Osteoblast (primary cell): ENCODE measurements at places on chromosomes 4 and X. TPM values are rescaled to one million over a fixed set of nuclear protein-coding genes. Genes with fewer than 3 reads are reported as not detected.

- H3K4me3 ChIP-seq = no peak overlapping the region
Observed at GRCh38 chr4:156615066-156615531, 356.5 kb downstream of the PDGFC start.

Gene GALNTL6
- total RNA-seq = under 0.01 TPM in 1 of 2 replicates, not detected in the other

DNA sequence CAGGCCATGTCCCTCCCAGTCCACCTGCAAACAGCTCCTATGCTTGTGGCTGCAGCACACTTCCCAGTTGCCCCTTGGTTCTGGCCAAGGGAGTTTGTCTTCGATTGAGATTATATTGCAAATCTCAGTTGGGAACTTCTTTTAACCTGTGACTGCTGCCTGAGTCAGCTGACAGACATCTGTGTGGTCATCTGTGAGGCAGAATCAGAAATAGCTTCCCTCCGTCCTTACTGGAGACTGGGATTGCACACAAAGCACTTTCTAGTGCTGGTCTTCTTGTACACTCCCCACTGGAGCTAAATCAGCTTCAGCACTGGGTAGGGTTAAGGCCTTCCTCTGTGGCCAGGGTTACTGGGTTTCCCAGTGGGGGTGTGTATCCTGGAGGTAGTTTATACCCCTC, 34.3 kb downstream of the ZNF330 start:
- no peak overlapping the region for H3K4me3 ChIP-seq
- no peaks in the 10 kb centered on the region for H3K36me3 ChIP-seq
- no peak overlapping the region for H3K27ac ChIP-seq
- no peaks in the 10 kb centered on the region for H3K4me1 ChIP-seq
- no peak for DNase-seq
- H3K27me3 ChIP-seq = no peaks in the 10 kb centered on the region

- H3K36me3 ChIP-seq = no peaks in the 10 kb centered on the region
- H3K27ac ChIP-seq = no peak overlapping the region
- H3K4me3 ChIP-seq = no peak overlapping the region
- no peaks in the 10 kb centered on the region for H3K27me3 ChIP-seq
Observed at GRCh38 chrX:4642114-4642513, 928.7 kb upstream of the PRKX start.

GRCh38 chrX:47577424-47577823, 4.8 kb upstream of the TIMP1 start:
- no peaks in the 10 kb centered on the region for H3K27me3 ChIP-seq
- H3K36me3 ChIP-seq = peaks cover under 1% of the 10 kb centered on the region
- H3K4me3 ChIP-seq = no peak overlapping the region

GRCh38 chr4:185020293-185020808, 2.1 kb downstream of the HELT start:
- H3K4me1 ChIP-seq = no peaks in the 10 kb centered on the region
- no peak for DNase-seq
- H3K27me3 ChIP-seq = peaks cover 79% of the 10 kb centered on the region
- no peak overlapping the region for H3K27ac ChIP-seq

DNA sequence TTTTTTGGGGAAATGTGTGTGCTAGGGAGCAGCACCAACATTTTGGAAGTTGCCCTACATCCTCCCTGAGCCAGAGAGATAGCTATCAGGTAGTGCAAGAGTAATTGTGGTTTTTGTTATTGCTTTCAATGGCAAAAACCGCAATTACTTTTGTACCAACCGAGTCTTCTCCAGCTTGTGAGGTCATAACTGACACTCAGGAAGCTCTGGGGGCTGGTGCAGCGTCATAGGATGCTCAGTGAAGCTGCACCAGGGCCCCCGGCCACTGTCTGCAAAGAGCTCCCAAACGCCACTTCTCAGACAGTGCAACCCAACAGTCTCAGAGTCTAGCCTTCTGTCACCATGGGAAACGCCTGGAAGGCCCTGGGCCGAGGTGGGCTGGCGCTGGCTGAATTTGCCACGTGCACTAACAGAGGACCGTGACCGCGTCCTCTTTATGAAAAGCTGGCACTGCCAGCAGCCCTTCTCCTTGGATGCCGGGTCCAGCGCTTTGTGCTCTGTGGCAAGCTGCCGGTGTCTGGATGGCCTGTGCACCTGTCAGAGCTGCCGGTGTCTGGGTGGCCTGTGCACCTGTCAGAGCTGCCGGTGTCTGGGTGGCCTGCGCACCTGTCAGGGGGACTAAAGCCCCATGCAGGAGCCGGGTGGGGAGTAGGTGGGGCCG, 19.4 kb downstream of the SH3TC1 start:
- H3K27ac ChIP-seq = no peak overlapping the region
- H3K4me1 ChIP-seq = peaks cover 12% of the 10 kb centered on the region
- DNase-seq = no peak
- H3K4me3 ChIP-seq = no peak overlapping the region
- no peaks in the 10 kb centered on the region for H3K27me3 ChIP-seq

- no peak overlapping the region for H3K27ac ChIP-seq
- DNase-seq = no peak
- no peaks in the 10 kb centered on the region for H3K4me1 ChIP-seq
- H3K4me3 ChIP-seq = no peak overlapping the region
Observed at GRCh38 chr4:106652095-106652494, 283.5 kb upstream of the GIMD1 start.

GRCh38 chrX:109952985-109953905, 49.7 kb upstream of the TMEM164 start:
- peaks cover 3% of the 10 kb centered on the region for H3K27me3 ChIP-seq
- peaks cover 10% of the 10 kb centered on the region for H3K4me1 ChIP-seq
- no peak overlapping the region for H3K27ac ChIP-seq
- H3K36me3 ChIP-seq = no peaks in the 10 kb centered on the region
- DNase-seq = no peak
- H3K4me3 ChIP-seq = no peak overlapping the region

Gene XG
- 3.2 and 4.0 TPM in 2 replicates for total RNA-seq
